NCI-H187 (cell line): ENCODE measurements at places on chromosomes 13 and 19.
A peak's percentile ranks its signal among the peaks of the same experiment; 100 is the strongest.

DNA sequence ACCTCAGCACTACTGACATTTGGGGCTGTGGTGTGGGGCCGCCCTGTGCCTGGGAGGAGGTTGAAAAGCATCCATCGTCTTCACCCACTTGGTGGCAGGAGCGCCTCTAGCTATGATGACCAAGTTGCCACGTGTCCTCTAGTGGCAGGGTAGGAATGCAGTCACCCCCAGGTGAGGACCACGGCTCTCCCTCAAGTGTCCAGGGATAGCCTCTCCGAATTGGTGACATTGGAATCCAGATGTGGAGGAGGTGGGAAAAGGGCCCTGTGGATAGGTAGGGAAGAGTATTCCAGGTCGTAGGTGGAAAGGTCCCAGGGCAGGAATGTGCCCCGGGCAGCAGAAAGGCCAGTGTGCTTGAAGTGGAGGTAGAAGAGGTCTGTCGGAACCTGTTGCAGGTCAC, 37.6 kb downstream of the ARHGEF18 start:
- no peak for DNase-seq

DNA sequence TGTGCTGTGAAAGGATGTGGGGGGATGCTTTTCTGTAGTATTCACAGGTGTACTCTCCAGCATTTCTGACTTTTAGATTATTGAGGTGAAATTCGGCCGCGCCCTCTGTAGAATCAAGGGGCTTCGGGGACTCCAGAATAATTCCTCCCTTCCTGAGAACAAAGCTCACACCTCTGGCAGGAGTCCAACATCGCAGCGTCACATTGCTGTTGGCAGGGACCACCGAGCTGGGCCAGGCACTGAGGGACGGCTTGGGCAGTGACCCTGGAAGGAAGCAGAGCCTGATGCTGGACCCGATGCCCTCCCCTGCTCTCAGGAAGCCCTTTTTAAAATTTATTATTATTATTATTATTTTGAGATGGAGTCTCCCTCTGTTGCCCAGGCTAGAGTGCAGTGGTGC, 6.3 kb downstream of the TARM1 start:
- DNase-seq, result no peak

DNA sequence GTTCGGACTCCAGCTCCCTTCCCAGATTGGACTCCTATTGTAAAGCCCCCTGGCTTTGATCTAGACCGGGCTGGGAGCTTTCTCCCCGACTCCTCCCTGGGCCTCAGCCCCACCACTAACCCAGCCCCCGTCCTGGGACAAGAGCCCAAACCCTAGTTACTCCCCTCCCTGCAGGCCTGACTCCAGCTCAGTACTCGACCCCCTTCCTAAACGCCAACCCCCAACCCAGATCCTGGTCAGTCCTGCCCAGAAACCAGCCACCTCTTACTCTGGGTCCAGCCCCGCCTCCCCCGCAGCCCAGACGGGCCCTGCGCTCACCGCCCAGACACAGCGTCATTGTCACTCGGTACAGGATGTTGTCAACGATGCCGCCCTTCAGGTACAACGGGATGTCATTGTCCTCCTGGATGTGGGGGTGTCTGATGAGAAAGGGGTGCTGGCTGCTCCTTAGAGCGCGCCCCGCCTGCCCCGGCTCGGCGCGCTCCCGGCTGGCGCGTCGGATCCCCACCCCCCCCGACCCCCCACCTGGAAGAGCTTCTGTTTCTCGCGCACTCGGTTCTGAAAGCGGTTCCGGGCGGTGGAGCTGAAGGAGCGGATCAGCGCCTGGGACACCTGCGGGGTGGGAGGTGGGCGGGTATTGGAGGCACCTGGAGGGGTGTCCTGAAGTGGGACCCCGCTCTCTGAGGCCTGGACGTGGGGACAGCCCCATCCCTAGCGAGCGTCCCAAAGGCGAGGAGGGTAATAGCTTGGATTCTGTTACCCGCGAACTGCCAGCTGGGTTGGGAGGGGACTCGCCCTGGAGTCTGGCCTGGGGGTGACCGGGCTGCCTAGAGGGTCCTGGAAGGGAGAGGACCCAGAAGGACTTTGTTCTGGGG, 866 bp downstream of the COX7A1 start:
- DNase-seq, result no peak

GRCh38 chr13:48582084-48582483, 49.2 kb upstream of the RCBTB2 start:
- DNase-seq, result no peak

- no peak for DNase-seq
Observed at GRCh38 chr19:28694812-28695211, 518.1 kb downstream of the UQCRFS1 start.

DNA sequence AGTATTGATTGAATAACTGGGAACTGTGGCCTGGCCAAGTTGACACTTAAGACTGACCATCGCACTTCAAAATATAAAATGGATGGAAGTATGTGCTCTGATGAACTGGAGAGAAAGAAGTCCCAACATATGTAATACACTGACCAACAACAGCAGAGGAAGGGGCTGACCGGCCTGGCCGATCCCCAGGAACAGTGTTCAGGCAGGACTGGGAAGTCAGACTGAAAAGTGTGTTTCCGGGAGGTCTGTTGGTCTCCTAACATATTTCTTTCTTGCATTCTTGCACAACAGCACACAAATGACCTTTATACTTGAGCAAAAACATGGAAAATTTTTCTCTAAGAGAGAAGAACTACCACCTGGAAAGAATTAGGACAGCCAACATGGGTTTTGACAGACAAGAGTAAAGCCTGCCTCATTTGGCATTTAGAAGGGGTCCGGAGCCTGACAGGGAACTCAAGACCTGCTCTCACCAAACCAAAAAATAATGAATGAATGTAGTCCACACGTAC, 297.8 kb downstream of the OXGR1 start:
- no peak for DNase-seq

- peak; percentile 93 for DNase-seq
Observed at GRCh38 chr19:3276341-3276799, 51.9 kb downstream of the CELF5 start.

DNA sequence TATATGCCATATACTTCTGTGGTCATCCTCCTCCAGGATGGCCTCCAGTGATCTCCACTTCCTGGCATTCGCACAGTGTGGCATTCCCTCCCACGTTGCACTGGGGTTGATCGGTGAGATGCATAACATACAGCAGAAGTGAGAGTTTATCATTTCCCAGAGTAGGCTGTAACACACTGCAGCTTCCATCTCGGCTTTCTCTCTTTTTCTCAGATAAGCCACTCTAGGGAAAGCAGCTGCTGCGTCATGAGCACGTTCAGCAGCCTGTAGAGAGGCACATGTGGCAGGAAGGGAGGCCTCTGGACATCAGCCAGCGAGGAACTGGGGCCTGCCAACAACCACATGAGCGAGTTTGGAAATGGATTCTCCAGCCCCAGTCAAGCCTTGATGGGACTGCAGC, 807.1 kb downstream of the DIAPH3 start:
- no peak for DNase-seq

GRCh38 chr13:111043575-111043982, 71.5 kb upstream of the ARHGEF7 start:
- no peak for DNase-seq

- DNase-seq, result no peak
Observed at GRCh38 chr19:18796239-18796638, 5.1 kb upstream of the COMP start.

DNA sequence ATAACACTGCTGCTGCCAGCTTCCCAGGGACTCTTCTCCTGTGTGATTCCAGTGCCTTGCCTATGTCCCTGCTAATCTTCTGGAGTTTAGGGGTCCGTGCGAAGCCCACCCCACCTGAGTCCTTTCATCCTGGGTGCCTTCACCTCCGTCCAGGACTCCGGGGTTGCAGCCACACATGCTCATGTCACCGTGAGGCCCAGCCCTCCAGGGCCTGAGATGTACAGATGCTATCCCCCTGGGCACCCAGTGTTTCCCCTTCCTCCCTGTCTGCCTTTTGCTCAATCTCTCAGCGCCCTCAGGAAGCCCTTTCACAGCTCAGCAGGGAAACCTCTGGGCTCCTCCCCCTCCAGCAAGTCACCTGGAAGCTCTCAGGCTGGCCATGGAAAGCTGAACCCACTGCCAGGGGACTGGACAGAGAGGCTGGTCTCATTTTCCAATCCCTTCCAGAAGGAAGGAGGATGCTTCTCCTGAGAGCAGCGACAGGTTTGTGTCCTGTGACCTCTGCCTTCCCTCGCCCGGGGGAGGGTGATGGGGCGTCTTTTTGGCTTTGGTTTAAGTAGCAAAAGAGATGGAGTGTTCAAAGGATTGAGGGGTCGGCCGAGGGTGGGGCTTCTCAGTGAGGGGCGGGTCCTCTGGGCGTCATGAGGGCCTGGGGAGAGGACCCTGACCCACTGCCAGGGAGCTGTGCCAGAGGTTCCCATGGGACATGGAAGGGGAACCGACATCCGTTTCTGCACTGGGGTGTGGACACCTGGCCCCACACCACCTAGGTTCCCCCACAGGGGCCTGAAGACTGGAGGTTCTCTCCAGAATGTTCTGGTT, 30.8 kb upstream of the TFDP1 start:
- no peak for DNase-seq

DNA sequence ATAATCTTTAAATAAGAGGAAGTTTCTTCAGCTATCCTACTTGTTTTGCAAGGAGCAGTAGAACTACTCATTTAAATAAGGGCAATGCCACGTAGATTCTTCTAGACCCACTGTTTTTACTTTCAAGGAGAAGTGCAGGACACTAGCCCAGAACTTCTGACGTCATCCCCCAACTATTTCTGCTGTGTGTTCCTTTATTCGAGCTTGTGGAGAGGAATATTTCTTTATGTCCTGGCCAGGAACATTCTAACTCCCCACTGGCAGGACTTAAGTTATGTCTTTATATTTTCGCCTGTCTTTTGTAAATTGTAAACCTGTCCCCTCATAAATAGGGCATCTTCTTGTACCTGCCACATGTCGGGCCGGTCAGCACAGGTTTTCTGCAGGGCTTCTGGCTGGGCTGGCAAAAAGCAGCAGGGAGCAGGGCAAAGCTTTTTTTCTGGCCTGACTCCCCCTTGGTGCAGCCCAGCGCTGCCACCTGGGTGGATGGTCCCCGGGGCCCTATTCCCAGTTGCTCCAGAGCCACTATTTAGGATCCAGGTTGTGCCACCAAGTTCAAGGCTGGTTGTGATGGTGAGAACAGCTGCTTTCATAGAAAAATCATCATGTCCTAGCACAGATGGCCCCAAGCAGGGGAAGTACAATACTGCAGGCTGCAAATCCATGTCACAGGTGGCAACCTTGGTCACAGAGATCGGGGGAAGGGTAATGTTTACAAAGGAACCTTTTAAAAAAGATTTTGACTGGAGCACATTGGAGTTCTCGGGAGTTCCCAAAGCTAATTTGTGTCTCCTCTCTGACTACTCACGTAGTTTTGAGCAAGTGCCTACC, 1.8 kb downstream of the MBNL2 start:
- DNase-seq, result no peak

- DNase-seq, result no peak
Observed at GRCh38 chr19:18290302-18291018, 9.0 kb upstream of the JUND start.

GRCh38 chr19:35773020-35773806, 2.2 kb upstream of the ARHGAP33 start:
- DNase-seq, result no peak

GRCh38 chr13:44498502-44498901, 77.6 kb downstream of the TSC22D1 start:
- DNase-seq, result no peak

DNA sequence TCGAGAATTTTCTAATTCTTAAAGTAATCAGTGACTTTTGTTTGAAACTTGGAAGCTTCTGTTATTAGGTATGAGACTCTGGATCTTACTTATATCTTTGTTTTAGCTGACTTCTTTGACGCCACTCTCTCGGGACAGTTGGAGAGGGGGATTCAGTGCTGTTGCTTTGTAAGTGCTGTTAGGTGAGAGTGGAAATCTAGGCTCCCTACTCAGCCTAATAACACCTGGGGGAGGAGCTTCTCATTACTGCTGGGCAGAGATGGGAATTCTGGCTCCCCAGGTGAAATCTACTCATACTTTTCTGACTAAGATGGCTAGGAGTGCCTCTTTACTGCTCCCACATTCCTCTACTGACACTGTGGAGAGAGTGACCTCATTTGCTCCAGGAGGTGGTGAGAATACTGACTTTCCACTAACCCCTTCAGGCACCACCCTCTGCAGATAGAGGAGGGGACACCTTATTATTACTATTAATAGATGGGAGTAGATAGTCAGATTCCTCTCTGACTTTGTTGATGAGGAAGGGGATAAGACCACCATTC, 324.9 kb upstream of the SPRY2 start:
- no peak for DNase-seq

- no peak for DNase-seq
Observed at GRCh38 chr19:56132316-56132822, 8.7 kb upstream of the ZNF444 start.

GRCh38 chr13:49190901-49191300, 29.2 kb upstream of the MLNR start:
- no peak for DNase-seq

- no peak for DNase-seq
Observed at GRCh38 chr13:23384111-23384510, 49.4 kb downstream of the SACS start.

DNA sequence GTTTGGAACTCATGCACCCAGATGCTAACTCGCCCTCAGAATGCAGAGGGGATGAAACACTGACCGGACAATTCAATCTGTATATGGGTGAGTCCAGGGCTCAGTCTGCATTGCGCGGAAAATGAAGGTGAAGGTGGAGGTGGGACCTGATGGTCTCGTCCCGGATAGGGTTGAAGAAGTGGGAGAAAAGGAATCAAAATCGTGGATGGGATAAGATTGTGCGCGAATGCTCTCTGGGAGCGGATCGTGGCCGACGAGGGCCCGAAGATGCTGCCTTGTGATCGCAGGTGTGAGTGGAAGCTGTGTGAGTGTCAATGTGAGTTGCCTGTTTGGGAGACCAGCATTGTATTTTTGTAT, 594 bp upstream of the ZNF850 start:
- no peak for DNase-seq

DNA sequence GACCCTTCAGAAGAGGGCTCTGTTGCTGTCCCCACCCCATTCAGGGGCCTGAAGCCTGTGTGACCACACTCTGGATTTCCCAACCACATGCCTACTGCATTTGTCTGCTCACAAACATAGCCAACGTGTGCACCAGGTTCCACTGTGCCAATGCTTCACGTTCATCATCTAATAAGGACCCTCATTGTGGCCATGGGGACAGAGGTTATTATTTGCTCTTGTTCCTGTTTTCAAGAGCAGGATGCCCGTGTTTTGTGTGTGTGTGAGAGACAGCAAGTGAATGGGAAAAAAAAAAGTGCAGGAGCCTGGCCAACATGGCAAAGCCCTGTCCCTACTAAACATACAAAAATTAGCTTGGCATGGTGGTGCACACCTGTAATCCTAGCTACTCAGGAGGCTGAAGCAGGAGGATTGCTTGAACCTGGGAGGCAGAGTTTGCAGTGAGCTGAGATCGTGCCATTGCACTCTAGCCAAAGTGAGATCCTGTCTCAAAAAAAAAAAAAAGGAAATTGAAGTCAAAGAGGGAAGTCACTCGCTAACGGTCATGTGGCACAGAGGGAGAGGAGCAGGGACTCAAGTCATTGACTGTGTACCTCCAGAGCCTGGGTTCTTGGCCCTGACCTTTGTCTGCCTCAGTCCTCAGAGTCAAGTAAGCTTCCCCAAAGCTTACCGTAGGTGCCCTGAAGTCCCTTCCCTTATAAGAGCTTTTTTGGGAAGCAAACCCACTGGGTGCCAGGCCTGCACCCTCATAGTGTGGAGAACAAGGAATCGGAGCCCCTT, 6.9 kb downstream of the B3GNT8 start:
- no peak for DNase-seq
